ENCODE measurements at places on chromosomes 16 and 17.

GRCh38 chr17:82178499-82179261, 34.0 kb downstream of the CCDC57 start:
- DNase-seq: no peak

- no peak for DNase-seq
These were observed 14.6 kb downstream of the GRB7 start for GRCh38 chr17:39752241-39752881.

DNA sequence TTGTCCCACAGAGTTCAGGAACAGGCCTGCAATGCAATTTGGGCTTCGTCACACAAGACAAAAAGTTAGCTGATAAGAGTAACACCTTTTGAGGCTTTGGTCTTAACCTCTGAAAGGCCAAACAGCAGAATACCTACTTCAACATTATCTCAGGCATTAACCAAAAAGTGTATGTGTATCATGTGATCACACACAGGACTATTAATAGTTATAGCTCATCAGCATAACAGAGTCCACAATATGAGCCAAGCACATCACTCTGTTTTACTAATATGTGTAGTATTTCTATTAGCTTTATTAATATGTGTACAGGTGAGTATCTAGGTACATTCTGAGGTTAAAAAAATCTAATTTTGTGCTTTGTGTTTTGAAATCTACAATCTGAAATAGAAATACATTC, 30.8 kb downstream of the MYO1D start:
- no peak for DNase-seq

GRCh38 chr16:25158401-25158800, 46.9 kb downstream of the LCMT1 start:
- no peak for DNase-seq

GRCh38 chr17:82791532-82791931, 39.7 kb downstream of the TBCD start:
- no peak for DNase-seq
